ENCODE measurements at places on chromosomes 2 and 18.

GRCh38 chr2:73258913-73259215, 24.8 kb downstream of the CCT7 start:
- H3K4me1 ChIP-seq: no peaks in the 10 kb centered on the region
- H3K27me3 ChIP-seq: no peaks in the 10 kb centered on the region
- no peaks in the 10 kb centered on the region for H3K36me3 ChIP-seq
- H3K4me3 ChIP-seq: no peak overlapping the region

GRCh38 chr2:197088694-197089093, 162.2 kb upstream of the PGAP1 start:
- no peak for DNase-seq
- H3K27ac ChIP-seq: no peak overlapping the region
- H3K4me1 ChIP-seq: no peaks in the 10 kb centered on the region
- no peaks in the 10 kb centered on the region for H3K27me3 ChIP-seq

DNA sequence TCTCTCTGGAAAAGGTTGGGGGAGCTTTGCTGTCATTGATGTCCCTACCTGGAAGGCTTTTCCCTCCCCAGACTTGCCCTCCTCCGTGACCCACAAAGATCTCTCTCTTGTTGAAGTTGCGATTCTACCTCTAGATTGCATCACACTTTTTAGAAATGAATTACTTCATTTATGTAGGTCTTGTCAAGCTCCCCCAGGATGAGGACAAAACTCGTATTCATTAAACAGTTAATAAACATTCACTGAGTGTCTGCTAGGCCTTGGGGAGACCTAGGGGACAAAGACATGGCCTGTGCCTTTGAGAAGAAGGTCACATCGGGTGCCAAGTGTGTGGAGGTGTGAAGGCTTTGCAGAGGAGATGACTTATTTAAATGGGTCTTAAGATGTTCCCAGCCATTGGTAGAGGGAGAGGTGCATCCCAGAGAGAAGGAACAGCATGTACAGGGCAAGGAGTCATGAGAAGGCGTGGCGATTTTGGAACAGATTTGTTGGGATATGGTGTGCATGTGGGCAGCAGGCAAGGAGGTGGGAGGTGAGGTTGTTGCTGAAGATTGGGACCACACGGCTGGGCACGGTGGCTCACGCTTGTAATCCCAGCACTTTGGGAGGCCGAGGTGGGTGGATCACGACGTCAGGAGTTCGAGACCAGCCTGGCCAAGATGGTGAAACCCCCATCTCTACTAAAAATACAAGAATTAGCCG, 9.8 kb upstream of the YWHAQ start:
- no peak for DNase-seq
- H3K27me3 ChIP-seq: no peaks in the 10 kb centered on the region
- no peak overlapping the region for H3K27ac ChIP-seq
- no peaks in the 10 kb centered on the region for H3K36me3 ChIP-seq

DNA sequence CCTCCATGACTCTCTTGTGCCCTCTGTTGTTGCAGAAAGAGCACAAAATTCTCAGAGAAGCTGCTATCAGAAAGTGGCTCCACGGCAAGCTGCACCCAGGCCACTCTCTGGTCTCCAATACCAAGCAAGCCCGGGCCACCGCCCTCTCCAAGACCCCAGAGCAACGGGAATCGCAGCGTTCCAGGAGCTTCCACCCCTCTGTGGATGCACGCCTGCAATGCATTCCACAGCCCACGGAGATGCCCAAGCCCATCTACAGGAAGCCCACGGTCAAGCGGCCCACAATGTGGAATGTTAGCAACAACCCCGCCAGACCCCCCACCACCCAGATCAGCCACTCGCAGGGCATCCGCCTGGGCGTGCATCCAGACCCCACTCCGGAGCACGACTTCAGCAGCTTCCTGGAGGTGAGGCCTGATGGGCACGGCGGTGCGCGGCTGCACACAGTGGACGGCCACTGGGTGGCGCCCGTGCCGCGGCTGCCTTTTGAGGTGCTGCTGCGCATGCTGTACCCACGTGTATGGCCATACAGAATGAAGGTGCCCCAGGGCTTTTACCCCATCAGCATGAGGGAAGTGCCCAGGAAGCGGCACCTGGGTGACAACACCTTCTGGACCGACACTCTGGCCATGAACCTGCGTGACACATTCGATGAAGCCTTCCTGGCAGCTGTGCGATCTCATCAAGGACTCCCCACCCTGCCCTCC, 6.3 kb downstream of the ANKRD53 start:
- DNase-seq: peak; percentile 69
- H3K4me1 ChIP-seq: no peaks in the 10 kb centered on the region
- no peak overlapping the region for H3K4me3 ChIP-seq

GRCh38 chr2:27931361-27931950, 40.9 kb downstream of the BABAM2 start:
- peak overlapping the region; percentile 24 for H3K27ac ChIP-seq
- H3K36me3 ChIP-seq: no peaks in the 10 kb centered on the region
- H3K4me3 ChIP-seq: no peak overlapping the region
- no peaks in the 10 kb centered on the region for H3K4me1 ChIP-seq
- DNase-seq: no peak

GRCh38 chr18:58493516-58494253, 135.2 kb downstream of the ALPK2 start:
- no peaks in the 10 kb centered on the region for H3K4me1 ChIP-seq
- H3K4me3 ChIP-seq: no peak overlapping the region

Data from colonic mucosa (tissue), 4 donors.